Transverse colon (tissue), 4 donors: ENCODE measurements at places on chromosomes 6 and 20. TPM values are rescaled to one million over a fixed set of nuclear protein-coding genes. Genes with fewer than 3 reads are reported as not detected.

GRCh38 chr6:167892835-167893815 is 66.4 kb downstream of the AFDN start:
- H3K36me3 ChIP-seq = no peaks in the 10 kb centered on the region
- H3K27ac ChIP-seq = no peak overlapping the region
- no peak for DNase-seq
- H3K4me3 ChIP-seq = no peak overlapping the region
- H3K4me1 ChIP-seq = no peaks in the 10 kb centered on the region

- no peak overlapping the region for H3K4me3 ChIP-seq
- H3K36me3 ChIP-seq = no peaks in the 10 kb centered on the region
- no peak overlapping the region for H3K27ac ChIP-seq
- no peaks in the 10 kb centered on the region for H3K27me3 ChIP-seq
- H3K4me1 ChIP-seq = no peaks in the 10 kb centered on the region
- DNase-seq = no peak
These were observed 478.4 kb upstream of the SOX4 start for GRCh38 chr6:21115111-21115510.

GRCh38 chr20:1896484-1897258 is 1.5 kb downstream of the SIRPA start:
- H3K27me3 ChIP-seq = peaks cover 11% of the 10 kb centered on the region
- peak overlapping the region; percentile 73 for H3K4me3 ChIP-seq
- peak overlapping the region; percentile 90 for H3K27ac ChIP-seq
- H3K36me3 ChIP-seq = no peaks in the 10 kb centered on the region
- DNase-seq = no peak

GRCh38 chr6:87308970-87309369 is 13.4 kb upstream of the SMIM8 start:
- H3K27me3 ChIP-seq = peaks cover 18% of the 10 kb centered on the region
- H3K4me3 ChIP-seq = no peak overlapping the region
- no peak for DNase-seq
- no peaks in the 10 kb centered on the region for H3K4me1 ChIP-seq

DNA sequence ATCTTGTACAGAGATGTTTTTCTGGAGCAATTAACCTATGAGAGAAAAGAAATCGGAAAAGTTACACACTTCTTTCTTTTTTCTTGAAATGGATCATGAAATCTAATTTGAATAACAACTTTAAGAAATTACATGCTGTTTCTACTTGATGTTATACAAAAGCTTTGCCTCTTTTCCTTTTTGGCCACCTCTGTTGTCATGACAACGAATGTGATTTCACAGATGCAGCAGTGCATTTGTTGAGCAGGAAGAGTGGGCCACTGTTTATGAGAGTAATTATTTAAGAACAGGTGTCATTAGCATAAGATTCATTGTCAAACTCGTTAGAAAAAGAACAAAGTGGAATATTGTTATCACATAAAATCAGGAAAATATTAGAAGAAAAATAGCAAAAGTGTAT is 148.3 kb upstream of the IMPG1 start:
- H3K27me3 ChIP-seq = no peaks in the 10 kb centered on the region
- H3K27ac ChIP-seq = no peak overlapping the region

DNA sequence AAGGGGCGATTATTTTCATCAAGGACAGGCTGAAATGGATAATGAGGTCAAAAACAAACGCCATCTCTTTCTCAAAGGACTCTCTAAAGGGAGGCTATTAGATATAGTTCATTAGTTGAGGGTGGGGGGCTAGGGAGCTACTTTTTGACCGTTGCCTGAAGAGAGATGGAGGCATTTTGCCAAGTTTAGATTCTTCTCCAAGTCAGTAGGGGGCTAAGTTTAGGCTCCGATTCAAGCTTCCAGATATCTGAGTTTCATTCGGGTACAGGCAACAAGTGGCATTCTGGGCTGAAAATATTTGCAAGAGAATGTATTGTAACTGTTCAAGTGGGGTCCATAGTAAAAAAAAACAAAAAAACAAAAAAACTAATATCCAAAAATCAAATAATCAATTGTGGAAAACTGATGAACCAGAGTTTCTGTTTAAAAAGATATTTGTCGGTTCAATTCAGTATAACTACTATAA is 43.4 kb upstream of the PIM1 start:
- H3K36me3 ChIP-seq = no peaks in the 10 kb centered on the region
- DNase-seq = no peak
- H3K27me3 ChIP-seq = no peaks in the 10 kb centered on the region
- H3K4me3 ChIP-seq = no peak overlapping the region
- no peak overlapping the region for H3K27ac ChIP-seq

- H3K36me3 ChIP-seq = no peaks in the 10 kb centered on the region
- no peak for DNase-seq
- H3K4me3 ChIP-seq = no peak overlapping the region
- no peaks in the 10 kb centered on the region for H3K27me3 ChIP-seq
These were observed 7.5 kb downstream of the SYCP2 start for GRCh38 chr20:59925899-59926298.

- H3K27ac ChIP-seq = no peak overlapping the region
- no peaks in the 10 kb centered on the region for H3K27me3 ChIP-seq
- no peak for DNase-seq
- no peaks in the 10 kb centered on the region for H3K36me3 ChIP-seq
- no peaks in the 10 kb centered on the region for H3K4me1 ChIP-seq
- no peak overlapping the region for H3K4me3 ChIP-seq
These were observed 426.8 kb downstream of the MAFB start for GRCh38 chr20:40262219-40262618.

GRCh38 chr20:7327810-7328209 is 560.3 kb downstream of the BMP2 start:
- DNase-seq = no peak
- no peaks in the 10 kb centered on the region for H3K27me3 ChIP-seq
- no peak overlapping the region for H3K4me3 ChIP-seq
- no peaks in the 10 kb centered on the region for H3K4me1 ChIP-seq
- no peak overlapping the region for H3K27ac ChIP-seq
- H3K36me3 ChIP-seq = no peaks in the 10 kb centered on the region

DNA sequence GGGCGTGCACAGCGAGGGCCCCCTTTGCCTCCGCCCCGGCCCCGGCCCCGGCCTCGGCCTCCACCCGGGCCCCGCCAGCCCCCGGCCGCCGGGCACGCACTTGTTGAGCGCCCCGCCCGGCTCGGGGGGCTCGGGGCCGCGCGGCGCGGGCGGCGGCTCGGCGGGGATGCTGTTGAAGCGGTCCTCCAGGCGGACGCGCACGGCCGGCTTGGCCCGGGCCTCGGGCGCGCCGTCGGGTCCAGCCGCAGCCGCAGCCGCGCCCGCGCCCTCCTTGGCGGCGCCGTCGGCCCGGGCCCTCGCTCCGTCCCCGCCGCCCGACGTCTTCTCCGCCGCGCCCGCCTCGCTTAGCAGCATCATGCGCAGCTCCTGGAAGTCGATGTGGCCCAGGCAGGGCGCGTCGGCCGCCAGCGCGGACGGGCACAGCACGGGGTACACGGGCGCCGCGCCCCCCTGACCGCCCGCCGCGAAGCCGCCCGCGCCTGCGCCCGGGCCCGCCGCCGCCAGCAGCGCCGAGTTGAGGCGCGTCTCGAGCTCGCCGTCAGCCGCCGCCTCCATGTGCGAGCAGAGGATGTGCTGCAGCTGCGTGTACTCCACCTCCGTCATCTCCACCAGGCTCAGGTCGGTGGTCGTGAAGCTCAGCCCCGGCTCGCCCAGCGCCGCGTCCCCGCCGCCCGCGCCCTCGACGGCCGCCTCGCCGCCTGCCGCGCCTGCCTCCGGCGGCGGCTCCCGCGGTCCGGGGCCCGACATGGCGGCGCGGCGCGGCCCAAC is 514 bp downstream of the TCFL5 start:
- DNase-seq = no peak
- no peaks in the 10 kb centered on the region for H3K36me3 ChIP-seq
- H3K4me1 ChIP-seq = peaks cover 13% of the 10 kb centered on the region
- no peak overlapping the region for H3K27ac ChIP-seq

- no peak overlapping the region for H3K4me3 ChIP-seq
- H3K4me1 ChIP-seq = no peaks in the 10 kb centered on the region
- no peaks in the 10 kb centered on the region for H3K27me3 ChIP-seq
- no peaks in the 10 kb centered on the region for H3K36me3 ChIP-seq
- no peak overlapping the region for H3K27ac ChIP-seq
- no peak for DNase-seq
These were observed 70.0 kb downstream of the FOXC1 start for GRCh38 chr6:1679688-1680068.

- H3K27me3 ChIP-seq = no peaks in the 10 kb centered on the region
- peak overlapping the region; percentile 95 for H3K27ac ChIP-seq
- peaks cover 35% of the 10 kb centered on the region for H3K4me1 ChIP-seq
- H3K36me3 ChIP-seq = no peaks in the 10 kb centered on the region
- H3K4me3 ChIP-seq = peak overlapping the region; percentile 73
These were observed 523 bp downstream of the CDS2 start for GRCh38 chr20:5127204-5127858.

- no peak overlapping the region for H3K4me3 ChIP-seq
- no peak for DNase-seq
- no peak overlapping the region for H3K27ac ChIP-seq
These were observed 480.2 kb upstream of the CHD6 start for GRCh38 chr20:42098418-42098817.

GRCh38 chr20:18001131-18001921 is 32.5 kb downstream of the MGME1 start:
- no peaks in the 10 kb centered on the region for H3K27me3 ChIP-seq
- peak; percentile 44 for DNase-seq
- H3K27ac ChIP-seq = no peak overlapping the region
- H3K4me3 ChIP-seq = no peak overlapping the region

- peaks cover 4% of the 10 kb centered on the region for H3K4me1 ChIP-seq
- no peak overlapping the region for H3K27ac ChIP-seq
- H3K27me3 ChIP-seq = no peaks in the 10 kb centered on the region
- DNase-seq = no peak
- no peaks in the 10 kb centered on the region for H3K36me3 ChIP-seq
- H3K4me3 ChIP-seq = no peak overlapping the region
These were observed 596.0 kb downstream of the COL12A1 start for GRCh38 chr6:74609871-74610270.

- no peak overlapping the region for H3K4me3 ChIP-seq
- H3K36me3 ChIP-seq = no peaks in the 10 kb centered on the region
- no peaks in the 10 kb centered on the region for H3K4me1 ChIP-seq
- H3K27ac ChIP-seq = no peak overlapping the region
- no peak for DNase-seq
These were observed 168.4 kb downstream of the EYS start for GRCh38 chr6:65538644-65539043.

DNA sequence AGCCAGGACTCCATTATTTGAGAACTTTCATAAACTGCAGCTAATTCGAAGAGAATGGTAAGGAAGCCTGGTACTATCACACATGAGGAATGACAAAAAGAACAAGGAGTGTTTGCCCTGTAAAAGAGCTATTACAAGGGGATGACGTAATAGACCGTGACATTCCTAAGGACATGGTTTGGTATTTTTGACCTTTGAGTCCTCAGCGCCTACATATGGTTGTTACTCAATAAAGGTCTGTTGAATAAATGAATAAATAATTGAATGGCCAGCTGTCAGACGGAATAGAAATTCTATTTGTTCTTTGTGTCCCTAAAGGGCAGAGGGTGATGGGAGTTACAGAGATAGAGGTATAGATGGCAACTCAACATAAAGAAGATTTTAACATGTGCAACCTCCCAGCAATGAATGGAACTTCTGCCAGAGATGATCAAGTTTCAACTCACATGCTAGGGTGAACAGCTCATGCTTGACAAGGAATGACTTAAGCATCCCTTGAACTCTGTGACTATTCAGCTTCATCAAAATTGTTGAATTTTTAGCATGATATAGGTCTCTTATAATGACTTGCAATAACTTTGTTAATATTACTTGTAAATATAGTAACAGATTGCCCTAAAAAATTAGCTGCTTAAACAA is 115.4 kb downstream of the TENT5A start:
- no peaks in the 10 kb centered on the region for H3K36me3 ChIP-seq
- H3K27me3 ChIP-seq = no peaks in the 10 kb centered on the region

GRCh38 chr6:30885481-30885998 is 1.2 kb downstream of the DDR1 start:
- H3K4me3 ChIP-seq = peak overlapping the region; percentile 97
- peaks cover 47% of the 10 kb centered on the region for H3K4me1 ChIP-seq
- peak; percentile 75 for DNase-seq
- peak overlapping the region; percentile 94 for H3K27ac ChIP-seq
- no peaks in the 10 kb centered on the region for H3K36me3 ChIP-seq

DNA sequence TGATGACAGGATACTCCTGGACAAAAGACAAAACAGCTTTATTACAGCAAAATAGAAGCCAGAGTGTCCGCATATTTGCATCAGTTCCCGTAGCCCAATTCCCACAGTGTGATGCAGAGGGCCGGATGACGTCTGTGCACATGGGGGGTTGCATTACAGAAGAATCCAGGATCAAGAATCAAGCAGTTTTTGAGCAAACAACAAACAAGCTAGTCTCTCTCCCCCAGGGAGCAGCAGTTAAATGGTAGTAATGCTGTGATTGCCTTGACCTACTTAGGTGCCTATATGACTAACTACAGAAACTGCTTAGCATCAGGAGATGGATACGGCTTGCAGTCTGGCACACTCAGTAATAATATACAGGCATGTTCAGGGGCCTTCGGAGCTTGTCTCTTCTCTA is 3.2 kb upstream of the SDHAF4 start:
- no peak overlapping the region for H3K27ac ChIP-seq
- DNase-seq = no peak
- no peaks in the 10 kb centered on the region for H3K27me3 ChIP-seq
- no peak overlapping the region for H3K4me3 ChIP-seq

- H3K4me3 ChIP-seq = no peak overlapping the region
- no peak for DNase-seq
- H3K36me3 ChIP-seq = no peaks in the 10 kb centered on the region
- H3K27me3 ChIP-seq = no peaks in the 10 kb centered on the region
- no peak overlapping the region for H3K27ac ChIP-seq
- no peaks in the 10 kb centered on the region for H3K4me1 ChIP-seq
These were observed 118.1 kb downstream of the TOX2 start for GRCh38 chr20:44032583-44033331.

DNA sequence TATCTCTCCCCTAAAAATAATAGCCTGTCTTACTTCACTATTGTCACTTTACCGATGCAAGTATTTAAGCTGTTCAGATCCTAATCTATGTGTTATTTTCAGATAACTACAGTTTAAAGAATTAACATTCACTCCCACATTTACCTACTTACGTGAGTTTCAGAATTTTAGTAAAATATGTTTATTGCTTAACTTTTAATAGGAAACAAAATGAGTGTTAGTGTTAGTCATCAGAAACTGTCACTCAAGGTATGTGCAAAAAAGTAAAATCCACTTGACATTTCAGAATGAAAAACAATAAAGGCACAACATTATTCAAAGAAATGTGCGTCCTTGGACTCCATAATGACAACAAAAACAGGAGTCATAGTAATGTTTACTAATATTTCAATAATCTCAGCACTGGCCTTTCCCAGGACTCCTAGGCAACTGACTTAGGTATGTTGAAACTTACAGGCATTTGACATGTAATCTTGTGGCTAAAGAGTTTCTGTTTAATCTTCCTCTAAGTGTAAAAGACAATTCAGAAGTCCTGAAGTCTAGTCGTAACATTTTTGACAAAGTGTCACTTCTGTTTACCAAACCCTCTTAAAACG is 4.5 kb downstream of the ATXN1 start:
- H3K27me3 ChIP-seq = no peaks in the 10 kb centered on the region
- no peak overlapping the region for H3K4me3 ChIP-seq
- no peak for DNase-seq
- H3K27ac ChIP-seq = no peak overlapping the region
- H3K36me3 ChIP-seq = no peaks in the 10 kb centered on the region

The SNPH gene
- total RNA-seq = 2.2 TPM

The USP49 gene
- total RNA-seq = 2.3 TPM

The SGK2 gene
- total RNA-seq = 173 TPM

The OR2H1 gene
- not detected for total RNA-seq

The TINAG gene
- 27.5 TPM for total RNA-seq

The REM1 gene
- total RNA-seq = not detected

The SRMS gene
- 0.79 TPM for total RNA-seq
